ENCODE measurements at places on chromosomes 7 and 10.

DNA sequence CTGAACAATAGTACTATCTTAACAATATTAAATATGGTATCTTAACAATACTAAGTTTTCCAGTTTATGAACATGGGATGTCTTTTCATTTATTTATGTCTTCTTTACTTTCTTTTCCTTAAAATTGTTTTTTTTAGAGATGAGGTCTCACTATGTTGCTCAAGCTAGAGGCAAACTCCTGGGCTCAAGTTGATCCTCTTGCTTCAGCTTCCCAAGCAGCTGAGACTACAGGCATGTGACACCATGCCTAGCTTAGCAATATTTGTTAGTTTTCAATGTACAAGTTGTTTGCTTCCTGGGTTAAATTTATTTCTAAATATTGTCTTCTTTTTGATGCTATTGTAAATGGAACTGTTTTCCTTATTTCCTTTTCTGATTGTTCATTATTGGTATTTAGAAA is 16.9 kb downstream of the CDH23 start:
- DNase-seq = no peak

- DNase-seq = no peak
Measured at GRCh38 chr10:120825878-120826769, 25.0 kb upstream of the WDR11 start.

DNA sequence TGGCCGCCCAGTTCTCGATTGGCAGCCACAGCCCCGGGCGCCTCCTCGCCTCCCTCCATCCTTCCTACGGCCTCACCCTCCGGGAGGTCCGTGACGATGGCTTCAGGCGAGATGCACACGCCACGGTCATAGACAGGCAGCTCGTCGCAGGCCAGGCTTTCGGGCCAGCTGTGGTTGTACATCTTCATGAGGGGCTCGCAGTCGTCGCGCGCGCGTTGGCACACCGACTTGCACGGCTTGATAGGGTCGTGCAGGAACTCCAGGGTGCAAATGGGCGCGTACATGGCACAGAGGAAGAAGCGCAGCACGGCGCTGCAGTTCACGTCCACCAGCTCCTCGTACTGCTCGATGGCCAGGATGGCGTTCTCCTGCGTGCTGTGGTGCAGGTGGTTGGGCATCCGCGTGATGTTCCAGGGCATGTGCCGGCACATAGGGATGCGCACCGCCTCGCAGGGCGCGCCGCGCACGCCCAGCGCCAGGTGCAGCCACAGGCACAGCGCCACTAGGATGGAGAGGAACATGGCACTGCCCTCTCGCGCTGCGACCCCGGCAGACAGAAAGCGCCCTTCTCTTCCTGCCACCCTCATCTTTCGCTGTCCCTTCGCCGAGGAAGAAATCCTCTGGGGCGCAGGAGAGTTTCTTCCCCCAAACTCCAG is 472 bp downstream of the SFRP4 start:
- no peak for DNase-seq

- DNase-seq = no peak
Measured at GRCh38 chr7:8035647-8036518, 67.3 kb downstream of the GLCCI1 start.

DNA sequence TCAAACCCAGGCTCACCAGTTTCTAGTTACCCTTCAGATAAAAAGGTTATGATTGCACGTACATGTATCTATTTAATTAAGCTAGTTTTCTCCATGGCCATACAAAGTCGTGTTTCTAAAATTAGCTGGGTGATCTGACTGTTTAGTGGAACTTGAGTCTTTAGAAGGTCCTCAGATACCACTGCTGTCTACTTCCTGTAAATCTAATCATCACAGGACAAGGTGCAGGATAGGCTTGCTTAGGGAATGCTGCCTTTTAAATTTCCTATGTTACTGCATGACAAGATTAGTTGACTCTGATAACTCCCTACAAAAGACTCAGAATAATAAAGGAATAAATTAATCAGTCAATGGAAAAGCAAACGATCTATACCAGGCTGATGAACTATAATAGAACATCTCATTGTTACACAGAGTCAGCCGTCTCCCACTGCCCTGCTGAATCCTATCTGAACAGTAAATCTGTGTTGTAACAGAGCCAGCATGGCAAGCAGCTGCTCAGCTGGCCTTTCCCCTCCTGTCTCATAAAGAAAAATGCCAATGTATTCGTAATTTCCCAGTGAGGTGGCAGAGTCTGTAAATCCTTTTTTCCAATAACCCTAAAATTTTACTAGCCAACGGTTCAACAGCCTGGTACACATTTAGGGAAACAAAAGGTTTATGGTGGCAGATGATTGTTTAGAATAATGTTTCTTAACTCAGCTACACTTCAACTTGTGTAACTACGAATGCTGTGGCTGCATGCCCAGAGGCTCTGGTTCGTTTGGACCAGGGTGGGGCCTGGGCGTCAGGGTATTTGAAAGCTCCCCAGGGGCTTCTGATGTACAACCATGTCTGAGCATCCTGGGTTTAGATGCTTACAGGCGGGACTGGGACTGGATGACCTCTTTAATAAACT is 318.0 kb downstream of the PAXIP1 start:
- no peak for DNase-seq

GRCh38 chr10:14971867-14972448 is 12.8 kb downstream of the MEIG1 start:
- DNase-seq = peak; percentile 37

DNA sequence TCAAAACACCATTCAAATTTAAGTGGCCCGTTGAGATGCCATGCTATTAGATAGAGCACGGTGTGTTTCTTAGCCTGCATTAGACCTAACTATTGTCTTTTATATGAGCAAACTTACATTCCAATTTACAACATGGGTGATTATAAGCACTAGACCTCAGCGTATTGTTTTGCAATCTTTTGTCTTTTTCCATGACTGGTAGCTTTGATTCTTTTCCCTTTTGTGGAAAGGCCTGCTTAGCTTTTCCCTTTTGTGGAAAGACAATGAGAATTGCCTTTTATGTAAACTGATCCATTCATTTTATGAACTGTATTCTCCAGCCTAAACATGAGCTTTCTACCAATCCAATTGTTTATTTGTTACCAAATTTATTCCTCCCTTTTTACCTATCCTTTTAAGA is 823.1 kb downstream of the CCSER2 start:
- DNase-seq = no peak

DNA sequence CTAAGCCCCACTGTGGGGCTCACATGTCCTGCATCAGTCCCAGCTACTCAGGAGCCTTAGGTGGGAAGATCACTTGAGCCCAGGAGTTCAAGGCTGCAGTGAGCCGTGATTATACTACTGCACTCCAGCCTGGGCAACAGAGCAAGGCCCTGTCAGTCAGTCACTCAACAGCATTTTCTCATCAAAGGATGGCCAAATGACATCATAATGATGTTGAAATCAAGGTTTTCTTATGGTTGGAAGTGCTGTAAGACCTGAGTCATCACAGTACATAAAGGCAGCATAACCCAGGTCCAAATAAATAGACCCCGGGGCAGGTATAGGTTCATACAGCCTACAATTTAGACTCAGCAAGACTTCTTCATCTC is 341.1 kb downstream of the PARD3 start:
- DNase-seq = no peak

DNA sequence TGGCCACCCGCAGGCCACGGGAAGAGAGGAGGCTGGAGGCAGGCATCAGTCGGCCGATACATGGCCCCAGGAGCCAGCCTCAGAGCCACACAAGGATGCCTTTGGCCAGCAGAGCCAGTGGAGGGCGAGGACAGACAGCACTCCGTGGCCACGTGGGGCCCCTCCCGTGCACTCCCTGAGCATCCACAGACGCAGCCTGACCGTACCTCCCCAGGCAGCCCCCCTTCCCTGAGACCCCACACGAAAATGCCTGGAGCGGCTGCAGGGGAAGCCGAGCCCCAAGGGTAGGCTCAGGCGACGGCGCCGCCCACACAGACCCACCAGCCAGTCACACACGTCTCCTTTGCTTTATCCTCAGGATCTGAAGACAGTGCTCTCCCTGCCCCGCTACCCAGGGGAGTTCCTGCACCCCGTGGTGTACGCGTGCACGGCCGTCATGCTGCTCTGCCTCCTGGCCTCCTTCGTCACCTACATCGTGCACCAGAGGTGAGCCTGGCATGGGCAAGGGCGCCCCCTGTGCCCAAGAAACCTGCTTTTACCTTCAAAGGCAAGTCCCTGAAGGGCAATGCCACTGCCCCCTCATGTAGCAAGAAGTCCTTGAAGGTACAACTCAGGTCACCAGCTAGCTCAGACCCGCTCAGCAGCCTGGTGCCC is 9.0 kb downstream of the ADGRA1 start:
- no peak for DNase-seq

- no peak for DNase-seq
Measured at GRCh38 chr10:51215951-51216834, 141.9 kb downstream of the PRKG1 start.

- peak; percentile 24 for DNase-seq
Measured at GRCh38 chr10:112951359-112952281, 1.6 kb downstream of the TCF7L2 start.

GRCh38 chr7:40419806-40420205 is 285.0 kb downstream of the SUGCT start:
- no peak for DNase-seq

DNA sequence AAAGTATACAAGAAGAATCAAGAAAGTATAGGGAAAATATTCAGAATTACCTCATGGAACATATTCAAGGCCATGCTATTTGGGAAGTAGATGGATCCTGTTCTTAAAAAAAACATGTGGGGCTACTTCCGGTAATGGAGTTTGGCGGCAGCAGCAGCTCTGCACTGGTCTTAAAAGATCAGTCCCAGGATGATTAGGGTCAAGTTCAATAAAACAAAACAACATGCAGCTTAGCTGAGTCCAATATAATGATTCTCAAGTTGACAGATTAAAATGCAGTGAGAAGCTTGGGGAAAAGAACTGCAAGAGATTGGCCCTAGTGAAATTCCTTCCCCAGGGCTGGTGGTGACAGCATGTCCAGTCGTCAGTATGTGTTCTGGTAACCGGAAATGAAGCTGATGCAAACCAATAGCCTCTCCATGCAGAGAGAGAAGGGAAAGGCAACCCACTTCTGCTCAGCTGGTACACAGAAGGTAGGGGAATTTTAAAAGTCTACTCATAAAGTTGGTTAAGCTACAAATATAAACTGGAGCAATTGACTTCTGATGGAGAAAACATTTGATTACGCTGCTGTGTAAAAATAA is 305.1 kb upstream of the IMMP2L start:
- DNase-seq = no peak

- no peak for DNase-seq
Measured at GRCh38 chr7:156400046-156400445, 240.5 kb upstream of the RNF32 start.

- DNase-seq = no peak
Measured at GRCh38 chr7:151380199-151381097, 29.4 kb downstream of the WDR86 start.

DNA sequence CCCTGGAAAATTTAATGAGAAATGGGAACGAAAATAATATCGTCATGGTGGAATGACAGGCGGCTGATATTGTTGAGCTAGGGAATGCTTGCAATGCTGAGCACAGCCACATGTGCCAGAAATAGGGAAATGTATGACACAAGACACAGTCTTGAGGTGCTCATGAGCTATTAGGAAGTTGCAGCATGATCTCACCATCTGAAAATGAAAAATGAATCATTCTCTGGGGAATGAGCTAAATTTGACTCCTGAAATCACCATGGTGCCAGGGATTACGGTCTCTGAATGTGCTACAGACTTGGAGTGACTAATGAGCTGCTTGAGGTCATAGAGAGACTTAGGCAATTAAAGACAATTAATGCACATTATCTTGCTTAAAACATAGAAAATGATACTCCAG is 845.0 kb downstream of the CNTNAP2 start:
- DNase-seq = no peak

DNA sequence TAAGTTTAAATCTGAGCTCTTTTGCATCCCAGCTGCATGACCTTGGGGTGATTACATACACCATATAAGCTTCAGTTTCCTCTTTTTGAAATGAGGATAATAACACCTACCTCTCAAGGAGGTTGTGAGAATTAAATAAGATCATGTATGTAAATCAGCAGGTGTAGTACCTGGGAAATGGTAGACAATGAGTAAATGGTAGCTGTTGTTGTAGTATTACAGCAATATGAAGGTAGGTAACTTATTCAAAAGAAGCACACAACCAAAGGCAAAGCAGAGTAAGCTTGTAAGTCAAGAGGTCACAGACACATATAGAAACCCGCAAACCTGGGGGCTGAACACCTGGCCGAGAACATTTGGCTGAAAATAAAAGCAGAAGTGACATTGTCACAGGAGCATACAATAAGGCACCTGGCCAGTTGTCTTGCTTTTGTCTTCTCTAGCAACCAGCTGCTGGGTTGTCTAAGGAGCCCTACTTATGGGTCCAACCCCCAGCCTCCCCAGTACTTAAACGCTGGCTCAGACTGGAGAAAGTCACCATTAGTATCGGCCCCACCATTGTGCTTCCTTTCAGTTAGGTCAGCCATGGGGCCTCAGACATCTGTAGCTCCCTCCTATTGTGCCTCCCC is 203.6 kb upstream of the MKLN1 start:
- DNase-seq = no peak

DNA sequence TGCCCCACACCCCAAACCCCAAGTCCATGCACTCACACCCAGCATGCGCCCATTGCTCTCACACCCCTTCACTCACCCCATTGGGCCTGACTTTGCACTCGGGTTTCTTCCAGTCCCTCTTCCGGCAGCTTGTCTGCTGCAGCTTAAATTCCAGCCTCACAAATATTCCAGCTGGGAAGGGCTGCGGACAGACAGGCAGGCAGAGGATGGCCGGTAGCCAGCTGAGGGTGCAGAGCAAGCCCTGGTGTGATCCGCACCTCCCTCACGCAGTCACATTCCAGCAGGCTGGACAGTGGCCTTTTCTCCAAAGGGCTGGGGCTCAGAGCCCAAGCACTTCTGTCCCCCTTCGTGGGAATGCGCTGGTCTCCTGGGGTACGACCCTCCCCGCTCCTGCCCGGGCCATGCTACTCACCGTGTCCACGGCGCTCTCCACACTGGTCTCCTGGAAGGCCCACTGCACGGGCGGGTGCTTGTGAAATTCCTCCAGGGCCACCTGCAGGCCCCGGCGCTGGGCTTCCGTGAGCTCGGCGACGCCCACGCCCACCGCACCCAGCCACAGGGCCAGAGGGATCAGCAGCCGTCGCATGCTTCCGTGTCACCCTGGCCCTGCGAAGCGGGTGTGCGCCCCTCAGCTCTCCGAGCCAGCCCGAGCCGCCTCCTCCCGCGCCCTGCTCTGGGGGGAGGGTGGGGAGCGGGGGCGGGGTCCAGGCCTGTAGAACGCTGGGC is 1.2 kb downstream of the RARRES2 start:
- no peak for DNase-seq

Data from stimulated activated CD4-positive, alpha-beta T cell treated with anti-CD3 and anti-CD28 coated beads, Interleukin-1b, Interleukin-23, amount 100 ng/mL, for 48 hours (primary cell).